ENCODE measurements at places on chromosomes 5 and 9.
A peak's percentile ranks its signal among the peaks of the same experiment; 100 is the strongest.

GRCh38 chr5:134005417-134006061 is 764 bp upstream of the VDAC1 start:
- no peak for DNase-seq

DNA sequence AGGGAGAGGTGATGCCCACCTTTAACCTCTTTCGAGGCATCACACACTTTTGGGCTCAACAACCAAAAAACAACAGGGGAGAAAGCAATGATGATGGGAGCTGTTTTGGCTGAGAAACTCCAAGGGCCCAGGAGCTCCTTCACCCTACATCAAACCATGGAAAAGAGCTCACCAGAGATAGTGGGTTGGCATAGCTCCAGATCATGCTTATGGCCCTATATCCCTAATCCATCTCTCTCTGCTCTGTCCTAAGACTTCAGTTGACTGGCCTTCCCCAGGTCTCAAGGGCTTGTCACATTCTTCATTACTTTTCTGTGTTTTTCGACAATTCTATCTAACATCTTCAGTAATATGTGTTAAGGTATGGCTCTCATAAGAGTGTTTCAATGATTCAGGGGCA is 5.7 kb upstream of the CTSL start:
- no peak for DNase-seq

- no peak for DNase-seq
These were observed 7.7 kb downstream of the ICE1 start for GRCh38 chr5:5430136-5430535.

- DNase-seq: peak; percentile 92
These were observed 31.4 kb upstream of the BRD3 start for GRCh38 chr9:134099123-134099761.

DNA sequence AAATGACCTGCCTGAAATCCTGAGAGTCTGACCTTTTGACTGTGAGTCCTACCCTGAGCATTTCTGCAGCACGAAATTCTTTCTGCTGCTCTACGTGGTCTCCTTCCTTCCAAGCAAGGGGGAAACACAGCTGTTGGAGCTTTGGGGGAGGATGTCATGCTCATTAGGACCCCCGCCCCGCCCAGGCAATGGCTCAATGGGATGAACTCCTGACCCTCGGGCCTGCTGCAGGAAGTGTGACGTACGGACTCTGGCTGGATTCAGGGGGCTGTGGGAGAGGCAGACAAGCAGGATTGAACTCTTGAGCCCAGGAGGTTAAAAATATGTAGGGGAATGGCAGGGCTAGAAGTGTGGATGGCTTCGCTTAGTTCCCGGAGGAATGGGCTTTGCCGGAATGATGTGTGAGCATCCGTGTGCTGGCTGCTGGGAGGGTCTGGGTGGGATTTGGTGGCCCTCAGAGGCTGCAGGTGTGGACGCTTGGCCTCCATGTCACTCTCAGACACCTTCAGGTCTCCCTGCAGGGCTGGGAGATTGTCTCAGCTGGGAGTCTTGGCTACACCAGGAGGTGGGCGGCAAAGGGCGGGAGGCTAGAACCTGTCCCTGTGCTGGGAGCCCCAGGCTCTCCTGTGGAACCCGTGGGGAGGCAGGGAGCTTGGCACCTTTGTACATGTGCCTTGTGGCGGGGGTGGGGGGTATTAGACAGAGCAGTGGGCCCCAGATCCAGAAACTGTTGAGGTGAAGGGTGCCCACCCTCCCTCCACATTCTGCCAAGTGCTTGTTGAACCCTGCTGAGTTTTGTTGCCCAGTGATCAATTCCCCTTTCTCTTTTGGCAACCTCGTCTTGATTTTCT is 26.3 kb downstream of the STC2 start:
- no peak for DNase-seq

- DNase-seq: no peak
These were observed 227.9 kb upstream of the TAS2R1 start for GRCh38 chr5:9858043-9858442.

GRCh38 chr9:26955222-26955903 is 849 bp upstream of the IFT74 start:
- peak; percentile 26 for DNase-seq

GRCh38 chr5:9658706-9659105 is 28.6 kb upstream of the TAS2R1 start:
- no peak for DNase-seq

- no peak for DNase-seq
These were observed 212.1 kb downstream of the TLR4 start for GRCh38 chr9:117916291-117916690.

- DNase-seq: no peak
These were observed 22.2 kb downstream of the JAKMIP2 start for GRCh38 chr5:147760086-147760875.

DNA sequence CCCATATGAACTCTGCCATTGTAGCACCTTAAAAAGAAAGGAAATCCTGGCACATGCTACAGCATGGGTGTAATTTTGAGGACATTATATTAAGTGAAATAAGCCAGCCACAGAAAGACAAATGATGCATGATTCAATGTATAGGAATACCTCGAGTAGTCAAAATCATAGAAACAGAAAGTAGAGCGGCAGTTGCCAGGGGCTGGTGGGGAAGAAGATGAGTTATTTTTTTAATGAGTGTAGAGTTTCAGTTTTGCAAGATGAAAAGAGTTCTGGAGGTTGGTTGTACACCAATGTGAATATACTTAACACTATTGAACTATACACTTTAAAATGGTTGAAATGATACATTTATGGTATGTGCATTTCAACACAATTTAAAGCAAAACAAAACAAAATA is 133.0 kb downstream of the ZDHHC21 start:
- DNase-seq: no peak

DNA sequence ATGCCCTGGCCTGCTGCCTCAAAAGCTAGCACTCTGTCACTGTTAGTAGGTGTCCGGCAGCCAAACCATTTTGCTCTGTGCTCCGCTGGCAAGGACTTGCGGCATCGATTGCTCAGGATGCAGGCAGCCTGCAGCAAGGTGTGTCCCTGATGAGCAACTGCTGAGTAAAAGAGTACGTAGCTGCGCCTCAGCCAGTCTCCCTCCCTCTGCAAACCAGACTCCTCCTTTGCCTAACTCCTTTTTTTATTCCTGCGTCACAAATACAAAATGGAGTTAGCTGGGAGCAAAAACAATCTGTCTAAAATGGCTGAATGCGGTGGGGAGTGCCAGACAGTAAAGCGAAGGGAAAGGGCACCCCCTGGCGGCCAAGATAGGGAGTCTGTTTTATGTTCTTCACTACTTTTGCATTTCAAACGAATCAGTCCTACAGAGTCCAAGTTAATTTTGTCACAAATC is 61.1 kb downstream of the DIAPH1 start:
- DNase-seq: peak; percentile 93

DNA sequence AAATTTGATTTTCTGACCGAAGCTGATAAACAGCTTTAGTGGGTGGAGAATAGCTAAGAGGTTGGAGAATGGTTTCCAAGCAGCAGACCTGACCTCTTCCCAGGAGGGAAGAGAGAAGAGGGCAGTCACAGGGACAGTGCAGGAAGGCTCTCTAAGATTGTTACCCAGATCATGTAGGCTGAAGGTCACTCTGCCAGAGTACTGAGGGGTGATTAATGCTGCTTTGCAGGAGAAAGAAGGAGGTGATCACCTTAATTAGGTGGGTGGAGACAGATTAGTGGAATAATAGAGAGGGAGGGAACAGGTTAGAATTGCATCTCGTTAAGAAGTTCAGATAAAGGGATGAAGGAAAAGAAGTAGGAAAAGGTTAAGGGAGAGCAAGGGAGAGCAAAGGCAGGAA is 440.5 kb downstream of the BRINP1 start:
- no peak for DNase-seq

DNA sequence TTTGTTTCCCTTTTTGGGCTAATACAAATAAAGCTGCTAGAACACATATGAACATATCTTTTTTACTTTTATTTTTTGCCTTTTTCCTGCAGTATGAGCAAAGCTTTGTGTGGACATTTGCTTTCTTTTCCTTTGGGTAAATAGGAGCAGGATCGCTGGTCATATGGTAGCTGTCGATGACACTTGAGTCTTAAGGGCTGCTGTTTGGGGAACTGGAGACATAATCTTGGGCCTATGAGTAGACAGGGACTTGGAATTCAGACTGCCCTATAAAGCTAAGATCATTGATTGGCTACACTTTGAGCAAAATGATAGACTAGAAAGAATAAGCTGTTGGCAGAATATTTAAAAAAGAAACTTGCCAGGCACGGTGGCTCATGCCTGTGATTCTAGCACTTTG is 60.9 kb upstream of the ABL1 start:
- no peak for DNase-seq

- DNase-seq: no peak
These were observed 5.6 kb upstream of the TBC1D13 start for GRCh38 chr9:128781187-128782070.

GRCh38 chr5:179893076-179893957 is 14.4 kb downstream of the TBC1D9B start:
- no peak for DNase-seq

DNA sequence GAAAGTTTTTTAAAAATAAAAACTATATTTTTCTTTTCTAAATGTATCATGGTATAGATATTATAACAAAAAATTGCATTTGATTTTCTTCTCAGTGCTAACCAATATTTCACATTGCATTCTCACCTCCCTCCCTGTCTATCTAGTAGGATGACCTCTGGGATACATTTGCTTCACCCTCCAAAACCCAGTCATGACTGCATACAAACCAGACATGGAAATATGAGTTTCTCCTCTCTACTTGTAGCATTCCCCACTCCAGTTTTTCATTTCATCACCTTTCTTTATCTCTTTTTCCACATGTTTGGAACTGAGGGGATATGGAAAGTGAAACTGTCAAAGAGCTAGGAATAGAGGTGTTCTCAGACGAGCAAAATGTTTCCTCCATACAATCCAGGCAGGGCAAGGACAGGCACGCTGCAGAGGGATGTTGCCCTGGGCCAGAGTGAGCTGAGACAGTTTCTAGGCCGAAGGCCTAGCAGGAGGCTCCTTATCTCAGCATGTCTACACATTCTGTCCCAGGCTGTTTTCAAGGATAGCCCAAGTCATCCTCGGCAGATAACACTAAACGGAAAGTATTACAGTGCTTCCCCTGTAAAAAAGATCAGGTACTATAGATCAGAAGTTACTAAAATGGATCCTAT is 46.7 kb downstream of the MEF2C start:
- DNase-seq: no peak

- no peak for DNase-seq
These were observed 1.3 kb downstream of the CCNI2 start for GRCh38 chr5:132748522-132749000.
